Kasumi-1 (cell line): ENCODE measurements at places on chromosomes 12 and 14.

DNA sequence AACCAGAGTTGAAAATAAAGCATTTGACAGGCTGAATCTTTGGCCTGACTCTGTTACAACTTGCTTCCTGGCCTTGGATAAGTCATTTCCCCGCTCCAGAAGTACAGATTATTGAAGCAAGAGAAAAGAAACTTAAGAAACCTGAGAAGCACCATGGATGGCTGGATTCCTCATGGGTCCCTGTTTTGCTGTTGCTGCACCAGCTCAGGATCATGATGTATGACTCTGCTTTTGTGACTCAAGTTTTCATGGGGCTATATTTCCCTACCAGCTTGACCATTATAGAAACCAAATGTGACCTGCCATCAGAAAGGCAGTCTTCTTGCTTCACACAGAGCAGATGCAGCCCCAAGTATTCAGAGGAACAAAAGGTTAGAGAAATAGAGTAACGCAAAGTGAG lies 921.8 kb downstream of the BCL11B start:
- DNase-seq, result no peak

DNA sequence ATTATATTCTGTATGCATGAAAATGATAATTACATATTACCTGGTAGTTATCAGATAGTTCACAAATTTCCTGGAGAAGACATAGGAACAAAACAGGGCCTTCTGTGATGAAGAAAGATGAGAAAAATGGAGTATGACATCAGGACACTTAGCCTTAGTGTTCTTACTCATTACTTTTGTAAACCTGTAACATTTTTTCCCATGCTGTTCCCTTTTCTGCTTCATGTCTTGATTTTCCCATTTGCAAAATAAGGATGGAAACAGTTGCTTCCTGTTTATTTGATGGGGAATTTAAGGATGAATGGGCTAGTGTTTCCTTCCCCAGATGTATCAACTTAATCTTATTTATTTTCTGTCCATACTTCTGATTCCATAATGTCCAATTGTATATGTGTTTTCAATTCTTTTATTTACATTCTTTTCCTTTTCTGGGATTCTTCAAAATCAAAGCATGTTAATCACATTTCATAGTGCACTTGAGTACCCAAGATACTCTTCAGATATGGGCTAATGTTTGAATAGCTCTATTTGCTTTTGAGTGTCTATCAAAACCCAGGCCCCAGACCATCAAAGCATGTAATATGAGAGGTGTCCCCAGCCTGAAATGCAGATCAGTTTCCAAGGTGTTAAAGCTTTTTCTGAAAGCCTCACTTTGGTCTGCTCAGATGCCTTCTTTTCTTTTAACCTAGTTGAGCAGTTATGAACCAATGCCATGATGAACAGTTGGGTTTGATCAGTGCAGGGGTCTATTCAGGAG lies 260.5 kb downstream of the RAD51B start:
- no peak for DNase-seq

GRCh38 chr14:52007211-52007610 lies 17.9 kb downstream of the RTRAF start:
- DNase-seq, result no peak

DNA sequence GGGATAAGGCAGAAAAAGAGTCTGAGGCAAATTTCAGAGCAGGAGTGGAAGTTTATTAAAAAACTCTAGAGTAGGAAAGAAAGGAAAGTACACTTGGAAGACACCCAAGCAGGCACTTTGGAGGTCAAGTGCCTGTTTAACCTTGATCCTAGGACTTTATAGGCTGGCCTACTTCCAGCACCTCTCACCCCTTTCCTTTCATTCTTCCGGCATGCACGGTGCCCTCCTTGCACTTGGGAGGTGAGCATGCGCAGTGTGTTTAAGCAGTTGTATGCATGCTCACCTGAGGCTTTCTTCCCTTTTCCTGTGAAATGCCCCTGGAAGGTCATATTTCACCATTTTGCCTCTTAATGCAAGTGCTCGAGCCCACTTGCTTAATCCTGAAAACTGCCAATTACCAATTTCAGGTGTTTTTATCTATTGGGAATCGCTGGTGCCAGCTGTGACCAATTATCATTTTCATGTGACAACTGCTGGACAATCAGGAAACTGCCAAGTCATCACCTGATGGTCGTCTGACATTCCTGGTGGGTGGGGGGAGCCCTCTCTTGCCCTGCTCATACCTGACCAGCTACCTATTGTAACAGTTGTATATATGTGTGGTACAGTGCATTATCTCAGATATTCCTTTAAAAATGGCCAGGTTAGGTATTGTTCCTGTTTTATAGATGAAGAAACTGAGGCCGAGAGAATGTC lies 53.5 kb downstream of the SUDS3 start:
- no peak for DNase-seq

- DNase-seq, result no peak
Observed at GRCh38 chr12:109770104-109770860, 56.7 kb downstream of the FAM222A start.

- no peak for DNase-seq
Observed at GRCh38 chr12:29756741-29757390, 26.9 kb downstream of the TMTC1 start.

DNA sequence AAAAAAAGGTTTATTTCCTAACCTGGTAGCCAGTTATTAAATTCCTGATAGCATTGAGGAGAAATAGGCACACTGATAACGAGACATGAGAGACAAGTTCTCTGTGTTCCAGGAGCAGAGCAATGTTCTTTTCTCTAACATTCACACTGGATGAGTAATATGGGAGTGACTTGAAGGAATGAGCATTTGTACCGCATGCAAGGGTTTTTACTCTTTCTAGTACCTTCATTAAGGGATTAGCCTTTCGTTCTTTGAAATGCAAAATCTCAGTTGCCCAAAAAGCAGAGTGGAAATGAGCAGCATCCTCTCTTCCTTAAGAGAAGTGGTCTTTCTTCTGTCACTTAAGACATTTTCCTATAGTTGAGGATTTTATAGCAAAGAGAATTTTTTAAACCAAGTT lies 54.7 kb downstream of the FGD4 start:
- DNase-seq, result no peak

DNA sequence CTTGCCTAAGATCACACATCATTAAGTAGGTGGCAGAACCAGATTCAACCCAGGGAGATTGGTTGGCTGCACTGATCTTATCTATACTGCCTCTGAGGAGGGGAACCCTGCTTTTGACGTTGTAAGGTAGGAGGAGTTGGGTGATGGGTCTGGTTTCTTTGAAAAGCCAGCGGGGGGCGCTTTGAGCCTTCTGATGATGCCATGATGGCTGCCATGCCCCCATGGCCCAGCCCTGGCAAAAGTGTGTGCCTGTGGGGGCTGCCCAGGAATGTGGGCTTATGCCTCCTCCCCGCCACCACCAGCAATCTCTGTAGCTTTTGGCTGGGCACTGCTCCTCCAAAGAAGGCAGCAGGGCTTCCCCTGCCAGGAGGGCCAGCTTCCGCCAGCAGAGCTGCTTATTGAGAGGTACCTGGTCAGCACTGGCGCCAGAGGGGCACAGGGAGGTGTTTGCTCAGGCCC lies 224.3 kb downstream of the SLC41A2 start:
- DNase-seq, result no peak

DNA sequence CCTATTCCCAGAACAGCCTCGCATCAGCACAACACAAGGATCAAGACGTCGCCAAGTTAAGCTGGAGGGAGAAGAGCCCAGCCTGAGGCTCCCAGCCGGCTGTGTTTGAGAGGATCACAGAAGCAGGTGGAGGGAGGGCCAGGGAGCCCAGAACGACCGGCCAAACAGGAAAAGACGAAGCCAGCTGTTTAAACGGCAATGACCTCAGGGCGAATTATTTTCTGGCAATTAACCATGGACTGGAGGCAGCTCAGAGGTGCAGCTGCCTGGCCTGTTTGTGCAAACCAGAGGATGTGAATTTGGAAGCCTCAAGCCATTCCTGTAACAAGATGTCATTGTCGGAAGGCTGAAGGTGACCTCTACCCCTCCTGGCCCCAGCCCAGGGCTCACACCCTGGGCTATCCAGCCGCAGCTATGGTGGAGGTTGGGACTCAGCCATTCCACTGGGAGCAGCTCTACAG lies 175.8 kb upstream of the PRMT8 start:
- no peak for DNase-seq

- DNase-seq, result no peak
Observed at GRCh38 chr12:15778126-15778525, 11.1 kb downstream of the EPS8 start.

- no peak for DNase-seq
Observed at GRCh38 chr14:22268875-22269274, 320.1 kb downstream of the DAD1 start.

GRCh38 chr12:100473716-100474150 lies at the start of gene NR1H4:
NR1H4 (plus strand) TSS chr12:100473866; CDS start chr12:100493324, 19,458 bp downstream.
- no peak for DNase-seq

DNA sequence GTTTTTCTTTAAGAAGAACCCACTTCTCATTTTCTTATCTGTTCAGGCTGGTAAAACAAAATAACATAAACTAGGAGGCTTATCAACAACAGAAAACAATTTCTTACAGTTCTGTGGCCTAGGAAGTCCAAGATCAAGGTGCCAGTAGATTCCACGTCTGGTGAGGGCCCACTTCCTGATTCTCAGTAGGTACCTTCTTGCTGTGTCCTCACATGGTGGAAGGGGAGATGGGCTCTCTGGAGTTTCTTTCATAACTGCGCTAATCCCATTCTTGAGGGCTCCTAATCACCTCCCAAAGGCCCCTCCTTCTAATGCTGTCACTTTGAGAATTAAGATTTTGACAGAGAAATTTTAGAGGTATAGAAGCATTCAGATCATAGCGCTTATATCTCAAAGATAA lies 33.4 kb downstream of the TXNRD1 start:
- no peak for DNase-seq

DNA sequence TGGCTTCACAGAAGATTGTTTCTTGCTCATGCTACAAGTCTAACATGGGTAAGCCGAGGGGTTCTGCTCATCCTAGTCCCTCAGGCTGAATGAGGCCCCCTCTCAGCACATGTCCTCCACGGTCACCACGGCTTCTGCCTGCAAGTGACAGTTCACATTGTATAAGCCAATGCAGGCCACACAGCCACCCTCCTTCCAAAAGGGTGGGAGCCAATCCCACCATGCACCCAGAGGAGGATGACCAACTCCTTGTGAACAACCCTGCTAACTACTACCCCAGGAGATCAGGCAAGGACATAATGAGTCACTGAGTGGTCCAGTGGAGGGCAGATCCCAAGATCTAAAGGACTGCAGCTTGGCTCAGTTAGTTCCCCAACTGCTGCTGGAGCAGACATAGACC lies 6.1 kb downstream of the SPRING1 start:
- DNase-seq, result no peak

DNA sequence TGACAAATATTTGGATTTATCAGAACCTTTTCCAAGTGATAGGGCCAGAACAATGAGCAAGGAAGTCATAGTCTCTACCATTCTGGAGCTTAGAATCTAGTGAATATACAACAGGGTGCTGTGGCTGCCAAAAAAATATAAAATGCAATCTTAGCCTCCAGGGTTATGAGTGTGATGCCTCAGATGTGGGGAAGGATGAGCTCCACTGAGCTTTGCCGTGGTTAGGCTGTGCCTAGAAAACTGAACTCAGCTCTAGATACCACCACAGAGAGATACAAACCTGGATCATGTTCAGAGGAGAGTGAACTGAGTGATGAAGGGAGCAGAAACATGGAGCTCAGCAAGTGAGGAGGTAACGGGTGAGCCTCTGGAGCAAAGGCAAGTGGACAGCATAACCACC lies 138.1 kb upstream of the HIF1A start:
- no peak for DNase-seq

DNA sequence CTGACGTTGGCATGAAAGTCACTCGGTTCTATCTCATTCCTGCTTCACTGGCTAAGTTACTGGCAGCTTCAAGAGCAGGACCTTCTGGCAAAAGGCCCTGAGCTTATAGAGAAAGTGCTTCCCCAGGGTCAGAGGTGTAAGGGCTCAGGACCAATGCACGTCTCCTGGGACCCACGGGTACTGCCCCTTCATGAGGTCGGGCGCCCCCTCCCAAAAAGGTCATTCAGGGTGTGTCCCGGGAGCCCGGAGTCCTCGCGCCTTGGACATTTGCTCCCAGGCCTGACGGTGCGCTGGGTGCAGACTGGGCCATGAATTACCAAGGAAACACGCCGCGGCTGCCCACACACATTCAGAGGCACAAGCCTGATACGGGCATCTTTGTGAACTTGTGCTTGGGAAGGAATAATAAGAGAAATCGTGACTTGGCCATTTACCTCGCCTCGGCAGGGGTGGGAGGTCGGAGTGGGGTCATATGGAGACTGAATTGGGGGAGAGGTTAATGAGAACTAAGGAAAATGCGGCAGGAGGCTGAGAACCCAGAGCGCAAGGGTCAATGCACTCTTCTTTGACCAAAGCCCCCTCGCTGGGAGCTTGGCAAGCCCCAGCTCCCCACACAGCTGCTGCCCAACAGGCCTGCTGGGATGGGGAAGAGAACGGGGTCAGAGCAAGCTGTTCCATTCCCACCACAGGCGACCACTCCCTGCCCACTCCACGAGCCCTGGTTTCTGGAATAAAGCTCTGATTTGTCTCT lies 15.7 kb upstream of the SLC6A12 start:
- no peak for DNase-seq

DNA sequence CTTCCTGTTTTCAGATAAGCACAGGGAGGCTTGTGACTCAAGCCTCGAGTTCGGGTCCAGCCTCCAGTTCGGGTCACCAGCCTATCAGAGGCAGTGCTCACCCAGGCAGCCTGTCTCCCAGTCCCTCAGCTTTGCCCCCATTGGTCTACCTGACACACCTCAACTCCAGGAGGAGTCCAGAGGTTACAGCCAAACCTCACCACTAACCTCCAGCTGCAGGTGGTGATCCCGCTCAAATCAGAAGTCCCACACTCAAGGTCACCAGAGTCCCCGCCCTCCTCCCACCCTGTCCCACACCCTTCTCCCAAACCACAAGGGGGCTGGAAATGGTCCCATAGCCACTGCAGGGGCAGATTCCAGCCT lies 42.1 kb downstream of the KDM2B start:
- no peak for DNase-seq

- no peak for DNase-seq
Observed at GRCh38 chr12:108268397-108268796, 70.7 kb downstream of the CMKLR1 start.

DNA sequence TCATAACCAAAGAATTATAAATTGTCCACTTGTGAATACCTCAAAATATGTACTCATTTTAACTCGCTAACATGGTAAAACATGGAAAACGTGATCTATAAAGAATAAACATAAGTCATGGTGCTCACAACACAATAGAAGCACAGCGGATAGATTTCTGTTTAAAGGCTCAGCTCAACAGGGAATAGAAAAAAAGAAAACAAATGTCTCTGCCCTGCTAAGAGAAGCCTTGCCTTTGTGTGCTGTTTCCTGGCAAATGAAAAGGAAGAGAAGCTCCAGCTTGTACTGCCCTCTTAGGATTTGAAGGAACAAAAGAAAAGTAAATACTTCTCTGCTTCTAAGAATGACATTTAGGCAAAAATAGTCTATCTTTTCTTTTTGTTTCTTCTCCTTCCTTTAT lies 121.0 kb upstream of the KRR1 start:
- DNase-seq, result no peak

GRCh38 chr14:50083467-50084337 lies 32.7 kb downstream of the VCPKMT start:
- DNase-seq, result no peak

DNA sequence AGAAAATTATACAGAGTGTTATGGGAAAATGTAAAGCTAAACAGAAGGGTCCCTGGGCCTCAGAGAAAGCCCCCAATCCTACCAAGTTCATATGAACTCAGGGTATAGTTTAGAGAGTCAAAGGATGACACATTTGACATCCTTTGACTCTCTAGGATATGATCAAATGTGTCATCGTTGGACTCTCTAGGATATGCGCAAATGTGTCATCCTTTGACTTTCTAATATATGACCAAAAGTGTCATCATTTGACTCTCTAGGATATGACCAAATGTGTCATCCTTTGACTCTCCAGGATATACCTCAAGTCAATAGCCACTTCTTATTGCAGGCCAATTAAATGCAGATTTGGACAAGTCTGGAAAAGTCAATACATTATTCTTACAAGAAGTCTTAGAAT lies 204.8 kb upstream of the IGF1 start:
- no peak for DNase-seq
